ENCODE measurements at places on chromosomes 1 and 21. TPM values are rescaled to one million over a fixed set of nuclear protein-coding genes. Genes with fewer than 3 reads are reported as not detected.

The MPL gene
- total RNA-seq: not detected

The EVI5 gene
- 11.6 TPM for total RNA-seq

The SH2D2A gene
- total RNA-seq: 0.69 TPM

The PODN gene
- total RNA-seq: 1.8 TPM

The ADORA3 gene
- 7.3 TPM for total RNA-seq

The AADACL4 gene
- not detected for total RNA-seq

The CLCA4 gene
- not detected for total RNA-seq

The OR2M4 gene
- not detected for total RNA-seq

The SLC25A34 gene
- 0.57 TPM for total RNA-seq

The B4GALT2 gene
- total RNA-seq: 16.7 TPM

The NR1I3 gene
- not detected for total RNA-seq

The MROH9 gene
- not detected for total RNA-seq

The HAO2 gene
- not detected for total RNA-seq

The C1orf94 gene
- not detected for total RNA-seq

The OR2T29 gene
- total RNA-seq: not detected

The SDF4 gene
- total RNA-seq: 80.5 TPM

DNA sequence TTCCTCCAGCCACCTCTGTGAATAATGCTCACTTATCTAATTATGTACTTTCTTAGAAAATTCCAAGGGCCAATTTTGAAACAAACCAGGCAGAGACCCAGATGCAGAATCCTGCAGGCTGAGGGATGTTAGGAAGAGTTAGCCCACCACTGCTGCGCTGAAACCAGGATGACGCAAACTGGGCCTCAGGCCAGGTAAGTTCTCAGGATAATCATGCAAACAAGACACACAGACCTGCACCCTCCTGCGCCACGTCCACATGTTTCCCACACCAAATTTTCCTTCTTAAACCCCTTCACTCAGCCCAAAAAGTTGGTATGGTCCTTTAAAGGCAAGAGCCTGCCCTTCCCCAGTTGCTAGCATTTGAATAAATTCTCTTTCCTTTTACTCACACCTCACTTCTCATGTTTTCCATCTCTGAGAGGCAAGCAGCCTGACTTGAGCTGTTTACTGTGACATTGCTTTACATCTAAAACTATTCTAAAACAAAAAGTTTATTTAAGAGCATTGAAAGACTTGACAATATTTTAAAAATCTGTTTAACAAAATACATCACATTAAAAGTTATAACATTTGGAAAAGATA, 887.1 kb downstream of the LRRIQ3 start:
- H3K4me3 ChIP-seq: no peak overlapping the region
- no peaks in the 10 kb centered on the region for H3K27me3 ChIP-seq
- DNase-seq: no peak
- no peaks in the 10 kb centered on the region for H3K4me1 ChIP-seq

- no peaks in the 10 kb centered on the region for H3K27me3 ChIP-seq
- DNase-seq: no peak
- H3K4me1 ChIP-seq: peaks cover 6% of the 10 kb centered on the region
Observed at GRCh38 chr1:47184090-47184821, 5.6 kb downstream of the PDZK1IP1 start.

- no peaks in the 10 kb centered on the region for H3K4me1 ChIP-seq
- H3K27ac ChIP-seq: no peak overlapping the region
- no peak for DNase-seq
Observed at GRCh38 chr21:42806509-42807140, 72.7 kb downstream of the WDR4 start.

- peak; percentile 84 for DNase-seq
- no peaks in the 10 kb centered on the region for H3K36me3 ChIP-seq
- no peaks in the 10 kb centered on the region for H3K27me3 ChIP-seq
- H3K4me1 ChIP-seq: peaks cover 4% of the 10 kb centered on the region
Observed at GRCh38 chr21:25735646-25736597, 1.1 kb downstream of the GABPA start.

DNA sequence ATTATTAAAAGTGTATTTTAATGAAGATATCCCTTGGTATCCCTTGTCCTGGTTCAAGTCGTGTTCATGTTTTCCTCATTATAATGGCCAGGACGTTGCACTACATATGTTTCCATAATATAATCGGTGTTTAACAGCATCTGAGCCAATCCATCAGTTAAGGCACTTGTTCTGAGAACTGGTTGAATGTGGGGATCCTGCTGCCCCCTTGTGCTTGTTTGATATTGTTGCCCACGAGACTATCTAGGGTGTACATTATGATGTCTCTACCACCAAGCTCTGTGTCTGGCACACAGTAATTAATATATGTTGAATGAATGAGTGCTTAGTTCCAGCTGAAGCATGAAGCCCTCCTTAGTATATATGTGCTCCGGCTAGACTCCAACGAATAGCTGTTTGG, 193.0 kb downstream of the CACNA1E start:
- no peak overlapping the region for H3K4me3 ChIP-seq
- no peaks in the 10 kb centered on the region for H3K27me3 ChIP-seq
- no peaks in the 10 kb centered on the region for H3K36me3 ChIP-seq
- no peak overlapping the region for H3K27ac ChIP-seq
- DNase-seq: no peak
- H3K4me1 ChIP-seq: no peaks in the 10 kb centered on the region

GRCh38 chr1:167136191-167136614, 42.3 kb downstream of the STYXL2 start:
- DNase-seq: no peak
- H3K27me3 ChIP-seq: peaks cover 5% of the 10 kb centered on the region

- H3K36me3 ChIP-seq: peaks cover 5% of the 10 kb centered on the region
- no peak for DNase-seq
- no peaks in the 10 kb centered on the region for H3K4me1 ChIP-seq
- H3K4me3 ChIP-seq: no peak overlapping the region
- no peaks in the 10 kb centered on the region for H3K27me3 ChIP-seq
Observed at GRCh38 chr1:154342132-154342531, 16.8 kb downstream of the ATP8B2 start.

- no peak for DNase-seq
- no peaks in the 10 kb centered on the region for H3K27me3 ChIP-seq
- no peak overlapping the region for H3K27ac ChIP-seq
Observed at GRCh38 chr21:46071082-46071481, 26.8 kb upstream of the COL6A2 start.

DNA sequence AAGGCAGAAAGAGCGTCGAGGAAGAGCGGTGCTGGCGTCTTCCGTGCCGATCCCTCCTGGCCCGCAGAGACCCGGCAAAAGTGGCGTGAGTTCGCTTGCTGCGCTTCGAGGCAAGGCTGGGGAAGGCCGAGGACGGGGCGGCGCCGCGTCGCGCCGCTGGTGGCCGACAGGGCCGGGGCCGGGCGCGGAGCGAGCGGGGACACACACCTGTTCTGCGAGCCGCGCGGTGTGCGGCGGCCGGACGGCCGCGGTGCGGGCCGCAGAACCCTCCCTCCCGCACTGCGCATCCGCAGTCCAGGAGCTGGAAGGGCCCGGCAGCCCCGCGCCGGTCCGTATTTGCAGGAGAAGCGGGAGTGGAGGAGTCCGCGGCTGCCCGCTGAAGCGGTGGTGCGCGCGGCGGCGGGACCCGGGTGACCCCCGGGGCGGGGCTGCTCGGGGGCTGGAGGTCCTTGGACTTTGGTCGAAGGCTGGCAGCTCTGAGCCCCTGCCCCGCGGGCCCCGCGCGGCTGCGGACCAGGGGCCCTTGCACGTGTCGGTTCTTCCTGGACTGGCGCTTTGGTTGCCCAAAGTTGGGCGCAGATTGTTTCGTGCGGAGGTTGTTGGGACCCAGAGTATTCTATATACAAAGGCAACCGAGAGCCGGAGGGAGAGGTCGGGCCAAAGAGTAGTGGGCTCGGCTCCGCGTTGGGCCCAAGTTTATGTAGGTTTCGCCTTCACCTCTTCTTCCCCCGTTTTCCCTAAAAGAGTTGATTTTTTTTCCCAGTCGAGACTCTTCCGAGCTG, 2.6 kb downstream of the RNF220 start:
- no peak overlapping the region for H3K27ac ChIP-seq
- no peaks in the 10 kb centered on the region for H3K36me3 ChIP-seq
- no peak for DNase-seq

GRCh38 chr21:37139154-37139553, 66.1 kb downstream of the TTC3 start:
- peaks cover 17% of the 10 kb centered on the region for H3K36me3 ChIP-seq
- H3K27ac ChIP-seq: no peak overlapping the region
- H3K4me3 ChIP-seq: no peak overlapping the region
- no peaks in the 10 kb centered on the region for H3K27me3 ChIP-seq
- no peaks in the 10 kb centered on the region for H3K4me1 ChIP-seq
- no peak for DNase-seq

DNA sequence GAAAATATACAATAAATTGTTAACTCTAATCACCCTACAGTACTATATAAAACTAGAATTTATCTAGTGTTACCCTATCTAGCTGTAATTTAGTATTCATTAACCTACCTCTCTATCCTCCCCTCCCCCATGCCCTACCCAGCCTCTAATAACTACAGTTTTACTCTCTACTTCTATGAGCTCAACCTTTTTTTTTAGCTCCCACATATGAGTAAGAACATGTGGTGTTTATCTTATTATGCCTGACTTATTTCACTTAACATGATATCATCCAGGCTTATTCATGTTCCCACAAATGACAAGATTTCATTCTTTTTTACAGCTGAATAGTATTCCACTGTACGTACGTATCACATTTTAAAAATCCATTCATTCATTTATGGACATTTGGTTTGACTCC, 46.0 kb upstream of the WARS2 start:
- no peak overlapping the region for H3K27ac ChIP-seq
- no peak for DNase-seq
- H3K36me3 ChIP-seq: no peaks in the 10 kb centered on the region
- H3K27me3 ChIP-seq: no peaks in the 10 kb centered on the region
- no peak overlapping the region for H3K4me3 ChIP-seq
- H3K4me1 ChIP-seq: no peaks in the 10 kb centered on the region

GRCh38 chr1:16351994-16352841, at the start of gene FBXO42:
FBXO42 (minus strand) TSS chr1:16352480; CDS start chr1:16315418, 37,062 bp downstream.
- peak within 1 kb of the TSS; percentile 88 for H3K27ac ChIP-seq
- peaks cover 4% of the 10 kb centered on the region for H3K4me1 ChIP-seq
- peak within 1 kb of the TSS; percentile 97 for H3K4me3 ChIP-seq
- no peaks in the 10 kb centered on the region for H3K36me3 ChIP-seq
- DNase-seq: peak; percentile 92

- no peak overlapping the region for H3K27ac ChIP-seq
- H3K4me1 ChIP-seq: no peaks in the 10 kb centered on the region
- no peak for DNase-seq
- no peaks in the 10 kb centered on the region for H3K27me3 ChIP-seq
- H3K4me3 ChIP-seq: no peak overlapping the region
Observed at GRCh38 chr1:232635778-232636356, 5.9 kb upstream of the SIPA1L2 start.

- H3K4me3 ChIP-seq: no peak overlapping the region
- peaks cover 16% of the 10 kb centered on the region for H3K4me1 ChIP-seq
- DNase-seq: peak; percentile 51
- H3K27ac ChIP-seq: peak overlapping the region; percentile 29
Observed at GRCh38 chr1:53176452-53177208, 20.0 kb upstream of the CPT2 start.

GRCh38 chr1:16156848-16157495, 1.1 kb upstream of the EPHA2 start:
- H3K4me3 ChIP-seq: no peak overlapping the region
- H3K4me1 ChIP-seq: peaks cover 7% of the 10 kb centered on the region
- DNase-seq: no peak
- H3K27me3 ChIP-seq: no peaks in the 10 kb centered on the region
- peak overlapping the region; percentile 93 for H3K27ac ChIP-seq

DNA sequence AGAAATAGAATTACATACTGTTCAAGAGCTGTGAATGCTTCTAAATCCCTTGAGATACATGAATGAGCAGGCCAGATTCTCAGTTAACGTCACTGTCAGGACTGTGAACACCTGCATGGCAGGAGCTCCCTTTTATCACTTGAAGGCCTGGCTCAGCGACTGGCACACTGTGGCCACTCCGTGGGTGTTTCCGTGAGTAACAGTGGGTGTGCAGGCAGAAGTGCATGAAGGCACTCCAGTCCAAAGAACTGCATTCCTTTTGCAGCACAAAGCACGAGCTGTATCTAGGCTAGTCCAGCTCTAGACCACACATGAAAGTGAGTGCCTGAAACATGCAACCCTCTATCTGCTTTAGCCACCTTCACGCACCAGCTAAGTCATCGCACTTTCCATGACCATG, 9.6 kb upstream of the SIM2 start:
- no peaks in the 10 kb centered on the region for H3K36me3 ChIP-seq
- no peaks in the 10 kb centered on the region for H3K4me1 ChIP-seq
- peaks cover 49% of the 10 kb centered on the region for H3K27me3 ChIP-seq

- DNase-seq: no peak
- no peaks in the 10 kb centered on the region for H3K27me3 ChIP-seq
- H3K4me1 ChIP-seq: no peaks in the 10 kb centered on the region
- no peak overlapping the region for H3K27ac ChIP-seq
- no peaks in the 10 kb centered on the region for H3K36me3 ChIP-seq
Observed at GRCh38 chr21:44497703-44498126, 42.3 kb downstream of the KRTAP10-1 start.

DNA sequence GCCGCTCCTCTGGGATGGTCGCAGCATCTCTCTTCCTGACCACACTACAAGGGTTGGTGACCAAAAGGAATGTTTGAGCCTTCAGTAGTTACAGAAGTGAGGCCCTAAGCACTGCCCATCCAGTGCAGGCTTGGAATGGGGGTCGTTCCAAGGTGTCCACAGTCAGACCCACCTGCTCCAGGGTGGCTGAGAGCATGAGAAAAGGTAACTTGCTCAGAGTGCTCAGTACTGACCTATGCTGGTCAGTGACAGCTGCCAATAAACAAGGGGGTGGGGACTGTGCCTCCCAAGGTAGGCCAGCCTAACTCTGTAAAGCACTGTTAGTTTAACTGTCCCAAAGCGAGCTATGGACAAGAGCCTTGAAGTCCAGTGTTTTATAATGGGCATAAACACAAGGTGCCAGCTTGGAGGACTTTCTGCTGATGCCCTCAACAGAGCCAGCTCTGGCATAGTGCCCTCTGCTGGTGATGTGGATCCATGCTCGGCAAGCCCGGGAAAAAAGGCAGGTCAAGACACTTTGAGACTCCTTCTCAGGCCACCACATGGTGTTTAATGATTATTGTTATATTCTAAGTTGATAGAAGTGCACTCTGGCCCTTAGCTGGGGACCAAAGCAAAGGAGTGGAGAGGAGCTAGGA, 78.1 kb upstream of the DNAH14 start:
- no peak overlapping the region for H3K4me3 ChIP-seq
- peak; percentile 76 for DNase-seq
- peaks cover 7% of the 10 kb centered on the region for H3K4me1 ChIP-seq

DNA sequence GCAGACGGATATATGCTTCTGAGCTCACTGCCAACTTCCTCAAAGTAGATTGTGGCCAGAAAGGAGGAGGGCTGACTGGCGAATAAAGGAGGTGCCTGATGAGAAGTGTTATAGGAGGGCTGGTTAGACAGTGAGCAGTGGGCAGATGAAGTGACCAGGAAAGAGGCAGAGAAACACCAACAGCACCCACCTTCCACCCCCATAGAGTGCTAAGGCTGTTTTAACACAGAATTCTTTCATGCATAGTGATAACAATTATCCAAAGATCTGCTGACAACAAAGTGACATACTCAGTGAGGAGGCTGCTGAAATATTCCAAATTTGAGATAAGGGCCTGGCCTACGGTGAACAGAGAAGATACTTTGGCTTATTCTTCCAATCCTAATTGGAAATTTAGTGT, 21.2 kb upstream of the MTR start:
- no peak overlapping the region for H3K27ac ChIP-seq
- H3K4me1 ChIP-seq: no peaks in the 10 kb centered on the region
- DNase-seq: no peak
- no peak overlapping the region for H3K4me3 ChIP-seq

GRCh38 chr1:215971793-215972441, 404.8 kb downstream of the KCTD3 start:
- H3K27ac ChIP-seq: no peak overlapping the region
- no peak overlapping the region for H3K4me3 ChIP-seq
- DNase-seq: no peak
- no peaks in the 10 kb centered on the region for H3K27me3 ChIP-seq
- H3K4me1 ChIP-seq: no peaks in the 10 kb centered on the region

Measured in pancreas (tissue), 10 donors.